ENCODE measurements at places on chromosomes 2 and 18. TPM values are rescaled to one million over a fixed set of nuclear protein-coding genes. Genes with fewer than 3 reads are reported as not detected.

Gene FAP
- total RNA-seq: 21.1 TPM

Gene KDM3A
- total RNA-seq: 22.7 TPM

Gene UGT1A5
- total RNA-seq: not detected

Gene ALKAL2
- total RNA-seq: not detected

Gene PLEKHA3
- total RNA-seq: 20.8 TPM

Gene CNGA3
- total RNA-seq: not detected

Gene MYO1B
- total RNA-seq: 87.6 TPM

Gene B3GNT7
- not detected for total RNA-seq

Gene ACVR1C
- not detected for total RNA-seq

Gene MROH2A
- total RNA-seq: not detected

DNA sequence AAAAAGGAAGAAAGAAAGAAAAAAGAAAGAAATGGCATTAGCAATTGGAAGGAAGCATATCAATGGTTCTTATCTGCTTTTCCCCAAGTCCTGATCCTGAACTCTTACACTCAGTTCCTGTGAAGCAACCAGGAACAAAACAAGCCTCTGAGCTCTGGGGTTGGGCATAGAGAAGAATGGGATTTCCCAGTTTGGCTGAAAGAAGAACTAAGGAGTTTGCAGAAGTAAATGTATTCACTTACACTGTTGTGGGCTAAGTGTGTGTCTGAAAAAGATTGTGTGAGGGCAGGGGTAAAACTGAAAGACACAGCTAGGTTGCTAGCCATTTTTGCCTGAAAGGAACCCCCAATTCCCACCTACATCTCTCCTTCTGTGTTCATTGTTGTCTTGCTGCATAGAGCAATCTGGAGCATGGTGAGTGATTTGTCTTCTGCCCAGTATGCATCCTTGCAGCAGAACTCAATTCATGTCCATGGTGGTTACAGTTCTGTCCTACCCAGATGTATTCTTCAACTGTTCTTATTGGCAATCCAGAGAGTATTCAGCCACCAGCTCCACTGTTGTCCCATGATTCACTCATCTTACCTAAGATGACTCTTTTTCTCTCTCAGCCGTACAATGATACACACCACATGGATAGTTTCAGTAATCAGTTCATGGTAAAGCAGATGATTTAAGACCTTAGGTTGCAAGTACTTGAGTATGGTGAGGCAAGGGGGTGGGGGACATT is 348.7 kb downstream of the ARHGAP15 start:
- DNase-seq: no peak

DNA sequence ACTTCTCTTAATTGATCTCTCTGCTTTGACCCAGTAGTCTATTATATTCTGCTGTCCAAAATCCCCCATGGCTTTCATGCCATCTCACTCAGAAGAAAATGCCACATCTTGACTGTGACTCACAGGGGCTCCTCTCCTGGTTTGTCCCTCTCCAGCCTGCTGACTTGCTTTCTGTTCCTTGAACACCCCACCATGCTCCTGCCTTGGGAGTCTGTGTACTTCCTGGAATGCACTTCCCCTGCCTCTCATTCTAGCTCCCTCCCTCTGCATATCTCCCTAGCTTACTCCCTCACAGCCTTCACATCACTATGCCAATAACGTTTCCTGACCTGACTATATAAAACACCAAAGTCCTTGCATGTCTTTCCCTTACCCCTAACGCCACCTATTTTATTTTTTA is 167.2 kb downstream of the TRIB2 start:
- DNase-seq: no peak

DNA sequence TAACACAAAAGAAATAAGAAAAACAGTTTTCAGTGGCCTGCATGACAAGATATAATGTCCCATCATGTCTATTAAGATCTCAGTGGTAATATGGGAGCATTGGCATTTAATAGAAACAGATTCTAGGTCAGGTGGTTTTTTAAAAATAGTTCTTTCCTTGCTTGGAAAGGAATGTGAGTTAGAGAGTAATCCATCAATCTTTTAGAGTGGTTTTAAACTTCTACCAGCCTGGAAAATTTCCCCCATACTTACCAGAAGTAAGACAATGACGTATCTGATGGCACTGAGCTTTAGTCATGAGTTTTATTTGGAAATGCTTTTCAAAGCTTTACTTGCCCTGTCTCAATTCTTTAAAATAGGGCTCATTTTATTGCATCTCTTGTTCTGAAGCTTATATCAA is 441.7 kb upstream of the SMIM21 start:
- no peak for DNase-seq

DNA sequence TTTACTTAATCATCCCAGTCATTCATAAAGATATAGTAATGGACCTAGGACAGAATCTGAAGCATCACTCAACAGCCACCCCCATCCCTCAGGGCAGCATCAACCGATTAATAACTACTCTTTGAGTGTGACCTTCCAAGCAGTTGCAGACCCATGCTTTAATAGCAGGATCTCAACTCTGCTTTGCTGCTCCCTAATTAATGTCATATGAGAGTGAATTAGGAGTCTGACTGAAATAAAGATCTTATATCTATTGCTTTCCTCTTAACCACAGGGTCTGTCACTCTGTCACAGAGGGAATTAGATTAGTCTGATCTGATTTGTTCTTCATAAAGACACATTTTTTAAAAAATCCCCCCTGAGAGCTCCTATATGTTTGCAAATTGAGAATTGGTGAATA is 46.1 kb upstream of the LRP1B start:
- no peak for DNase-seq

- no peak for DNase-seq
Measured at GRCh38 chr18:32974421-32975162, 201.8 kb upstream of the KLHL14 start.

GRCh38 chr2:119005051-119005450 is 63.1 kb downstream of the MARCO start:
- DNase-seq: no peak

- no peak for DNase-seq
Measured at GRCh38 chr2:186459009-186459408, 27.1 kb upstream of the ZC3H15 start.

DNA sequence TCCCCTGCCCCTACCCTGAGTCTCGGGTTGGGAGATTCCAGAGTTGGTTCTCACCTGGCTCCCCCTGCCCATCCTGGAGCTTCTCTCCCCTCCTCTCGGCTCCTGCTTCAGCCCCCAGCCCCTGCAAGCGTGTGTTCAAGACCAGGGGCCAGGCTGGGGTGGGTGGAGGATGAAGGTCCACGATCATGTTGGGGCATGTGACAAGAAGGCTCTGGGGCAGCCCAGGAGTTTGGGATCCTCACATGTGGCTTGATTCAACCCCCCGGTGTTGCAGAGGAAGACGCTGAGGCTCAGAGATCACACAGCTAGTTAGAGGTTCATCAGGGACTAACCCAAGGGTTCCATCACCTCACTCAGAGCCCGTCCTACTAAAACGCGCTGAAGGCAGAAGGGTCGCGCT is 14.2 kb upstream of the TUBB6 start:
- no peak for DNase-seq

GRCh38 chr2:241161646-241162281 is 11.5 kb downstream of the PPP1R7 start:
- peak; percentile 80 for DNase-seq

GRCh38 chr18:46565256-46565655 is 91.8 kb downstream of the LOXHD1 start:
- no peak for DNase-seq

DNA sequence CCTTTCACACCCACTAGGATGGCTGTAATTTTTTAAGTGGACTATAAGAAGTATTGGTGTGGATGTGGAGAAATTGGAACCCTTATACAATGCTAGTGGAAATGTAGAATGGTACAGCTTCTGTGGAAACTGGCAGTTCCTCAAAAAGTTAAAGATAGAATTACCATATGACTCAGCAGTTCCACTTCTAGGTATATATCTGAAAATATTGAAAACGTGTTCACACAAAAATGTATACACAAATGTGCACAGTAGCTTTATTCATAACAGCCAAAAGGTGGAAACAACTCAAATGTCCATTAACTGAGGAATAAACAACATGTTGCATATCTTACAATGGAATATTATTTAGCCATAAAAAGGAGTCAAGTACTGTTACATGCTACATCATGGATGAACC is 17.7 kb downstream of the TANK start:
- DNase-seq: no peak

GRCh38 chr2:127462461-127462860 is 44.2 kb downstream of the PROC start:
- peak; percentile 12 for DNase-seq

- DNase-seq: no peak
Measured at GRCh38 chr2:233240897-233241296, 10.6 kb upstream of the ATG16L1 start.

DNA sequence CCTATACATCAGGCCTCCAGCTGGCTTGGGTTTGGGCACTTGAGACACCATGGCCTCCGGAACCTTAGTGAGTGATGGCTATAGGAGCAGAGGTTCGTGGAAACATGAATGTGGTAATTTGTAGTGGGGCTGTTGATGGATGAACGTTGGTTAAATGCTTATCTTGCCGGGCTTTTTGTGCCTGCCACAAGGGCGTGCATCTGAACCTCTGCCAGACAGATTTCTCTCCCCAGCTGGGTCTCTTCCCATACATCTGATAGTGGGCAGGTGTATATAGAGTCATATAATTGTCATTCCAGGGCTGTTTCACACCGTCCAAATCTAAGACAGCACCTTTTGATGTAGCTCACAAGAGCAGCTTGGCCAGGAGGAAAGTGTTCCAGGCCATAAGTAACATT is 14.7 kb downstream of the LAMA3 start:
- no peak for DNase-seq

DNA sequence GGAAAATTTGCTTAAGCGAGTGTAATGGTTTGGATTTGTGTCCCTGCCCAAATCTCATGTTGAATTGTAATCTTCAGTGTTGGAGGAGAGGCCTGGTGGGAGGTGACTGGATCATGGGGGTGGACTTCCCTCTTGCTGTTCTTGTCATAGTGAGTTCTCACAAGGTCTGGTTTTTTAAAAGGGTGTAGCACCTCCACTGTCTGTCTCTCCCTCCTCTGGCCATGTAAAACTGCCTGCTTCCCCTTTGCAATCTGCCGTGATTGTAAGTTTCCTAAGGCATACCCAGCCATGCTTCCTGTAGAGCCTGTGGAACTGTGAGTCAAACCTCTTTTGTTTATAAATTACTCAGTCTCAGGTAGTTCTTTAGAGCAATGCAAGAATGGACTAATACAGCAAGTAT is 6.6 kb downstream of the YIPF4 start:
- no peak for DNase-seq

GRCh38 chr2:1528273-1529064 is 115.2 kb downstream of the TPO start:
- DNase-seq: no peak

DNA sequence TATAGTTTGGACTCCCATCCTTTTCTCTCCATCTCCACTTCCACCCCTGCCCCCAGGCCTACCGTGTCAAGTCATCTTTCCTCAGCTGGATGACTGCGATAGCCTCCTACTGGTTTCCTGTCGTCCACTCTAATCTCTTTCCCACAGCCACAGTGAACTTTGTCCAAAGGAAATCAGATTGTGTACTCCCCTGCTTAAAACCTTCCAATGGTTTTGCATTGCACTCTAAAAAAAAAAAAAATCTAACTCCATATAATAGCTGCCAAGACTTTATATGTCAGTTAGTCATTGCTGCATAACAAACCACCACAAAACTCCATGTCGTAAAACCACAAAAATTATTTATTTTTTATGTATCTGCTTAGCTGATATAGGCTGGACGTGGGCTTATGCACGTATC is 160.2 kb upstream of the CCDC68 start:
- DNase-seq: no peak

DNA sequence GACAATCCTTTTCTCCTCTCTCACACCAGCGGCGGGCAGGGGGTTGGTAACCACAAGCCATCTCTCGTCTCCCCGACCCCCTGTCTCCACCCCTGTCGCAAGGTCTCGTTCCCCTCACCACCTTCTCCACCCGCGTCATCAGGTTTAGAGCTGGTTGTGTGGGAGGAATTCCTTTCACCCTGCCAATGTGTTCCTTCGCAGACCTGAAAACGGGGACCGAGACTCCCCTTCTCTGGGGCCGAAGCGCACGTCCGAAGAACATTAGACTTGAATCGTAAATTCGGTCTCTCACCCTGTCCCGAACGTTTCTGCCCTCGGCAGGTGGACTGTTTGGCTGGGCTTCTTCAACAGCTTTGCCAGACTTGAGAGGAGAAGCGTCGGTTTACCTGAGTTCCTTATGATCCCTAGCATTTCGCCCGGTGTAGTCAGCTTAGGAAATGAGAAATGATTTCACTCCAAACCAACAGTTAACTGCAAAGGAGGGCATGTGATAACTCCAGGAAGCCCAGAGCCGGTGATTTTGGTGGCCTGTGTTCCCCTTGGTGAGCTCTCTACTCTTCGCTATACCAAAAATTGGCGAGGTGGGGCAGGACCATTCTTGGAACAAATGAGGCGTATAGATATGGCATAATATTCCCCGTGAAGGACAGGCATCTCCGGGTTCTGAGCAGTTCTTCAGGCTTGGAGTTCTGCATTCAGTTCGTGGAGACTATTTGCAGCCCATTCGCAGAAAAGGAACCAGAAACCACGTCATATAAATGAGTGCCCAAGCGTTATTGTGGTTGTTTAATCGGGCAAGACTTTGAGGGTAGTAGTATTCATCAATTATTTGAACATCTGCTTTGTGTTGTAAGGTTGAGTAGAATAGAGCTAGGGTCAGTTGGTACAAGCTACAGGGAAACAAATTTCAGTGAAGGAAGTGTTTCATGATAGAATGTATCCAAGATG is 694 bp downstream of the CFAP36 start:
- DNase-seq: no peak

GRCh38 chr2:218093879-218094278 is 24.8 kb downstream of the RUFY4 start:
- DNase-seq: no peak

GRCh38 chr2:55871637-55872036 is 51.9 kb downstream of the EFEMP1 start:
- no peak for DNase-seq

DNA sequence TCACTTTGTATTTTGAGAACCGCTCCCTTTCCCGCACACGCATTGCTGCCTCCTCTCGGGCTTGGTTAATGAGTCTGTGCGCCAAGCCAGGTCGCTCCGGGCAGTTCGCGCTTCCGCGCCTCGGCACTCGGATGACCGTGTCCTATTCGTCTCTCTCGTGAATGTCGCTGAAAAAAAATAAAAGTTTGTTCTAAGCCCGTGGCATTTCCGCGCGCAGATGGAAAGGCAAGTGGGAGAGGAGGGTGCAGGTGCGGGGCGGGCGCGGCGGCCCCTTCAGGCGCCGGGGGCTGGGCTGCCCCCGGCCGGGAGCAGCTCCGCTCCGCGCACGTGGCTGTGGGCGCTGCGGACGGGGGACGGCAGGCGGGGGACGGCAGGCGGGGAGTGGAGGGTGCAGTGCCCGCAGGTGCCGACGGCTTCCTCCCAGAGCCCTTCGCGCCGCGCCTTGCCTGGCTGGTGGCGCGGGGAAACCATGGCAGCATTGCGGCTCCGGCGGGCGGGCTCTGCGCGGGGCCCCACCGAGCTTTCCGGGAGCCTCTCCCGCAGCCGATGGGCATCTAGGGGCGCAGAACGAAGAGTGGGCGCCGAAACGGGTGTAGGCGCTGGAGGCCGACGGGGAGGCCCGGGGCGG is 159.6 kb upstream of the SIX2 start:
- no peak for DNase-seq

- no peak for DNase-seq
Measured at GRCh38 chr2:113198048-113198789, 24.4 kb downstream of the PSD4 start.
